ENCODE measurements at places on chromosomes 6 and 20. TPM values are rescaled to one million over a fixed set of nuclear protein-coding genes. Genes with fewer than 3 reads are reported as not detected.

Gene ITCH
- 58.8 TPM for polyA plus RNA-seq

Gene TREM1
- not detected for polyA plus RNA-seq

DNA sequence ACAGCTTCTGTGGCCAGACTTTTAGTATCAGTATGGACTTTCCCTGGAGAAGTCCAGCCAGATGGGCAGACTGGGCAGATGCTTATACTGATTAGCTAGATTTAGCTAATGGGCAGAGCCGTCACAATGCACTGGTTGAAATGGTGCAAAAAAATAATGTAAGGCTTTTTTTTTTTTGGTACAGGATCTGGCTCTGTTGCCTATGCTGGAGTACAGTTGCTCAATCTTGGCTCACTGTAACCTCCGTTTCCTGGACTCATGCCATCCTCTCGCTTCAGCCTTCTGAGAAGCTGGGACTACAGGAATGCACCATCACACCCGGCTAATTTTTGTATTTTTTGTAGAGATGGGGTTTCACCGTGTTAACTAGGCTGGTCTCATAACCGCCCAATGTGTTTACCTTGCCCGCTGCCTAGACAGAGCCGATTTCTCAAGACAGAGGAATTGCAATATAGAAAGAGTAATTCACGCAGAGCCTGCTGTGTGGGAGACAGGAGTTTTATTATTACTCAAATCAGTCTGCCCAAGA is 16.4 kb upstream of the KIFC1 start:
- DNase-seq = peak; percentile 51

GRCh38 chr6:111724039-111724438 is 118.4 kb upstream of the TRAF3IP2 start:
- no peak for DNase-seq

DNA sequence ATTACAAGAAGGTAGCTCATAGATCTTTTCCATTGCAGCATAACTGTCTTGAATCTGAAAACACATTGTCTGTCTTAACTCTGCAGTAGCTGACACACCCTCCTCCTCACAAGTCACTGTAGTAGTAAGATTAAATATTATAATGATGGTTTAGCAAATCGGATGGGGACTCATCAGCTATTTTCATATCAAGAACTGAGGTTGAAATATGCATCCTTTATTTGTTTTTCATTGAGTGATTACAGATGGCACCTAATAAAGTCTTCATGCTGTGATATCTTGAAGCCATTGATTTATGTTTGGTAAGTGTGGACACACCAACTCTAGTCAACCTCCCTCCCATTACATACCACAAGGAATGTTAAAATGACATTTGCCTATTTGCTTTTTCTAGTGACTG is 267.4 kb upstream of the TAB2 start:
- DNase-seq = no peak
